Left kidney (tissue), 8 donors: ENCODE measurements at places on chromosomes 12 and 14. TPM values are rescaled to one million over a fixed set of nuclear protein-coding genes. Genes with fewer than 3 reads are reported as not detected.

- DNase-seq, result no peak
Measured at GRCh38 chr14:91586410-91586809, 76.3 kb upstream of the PPP4R3A start.

DNA sequence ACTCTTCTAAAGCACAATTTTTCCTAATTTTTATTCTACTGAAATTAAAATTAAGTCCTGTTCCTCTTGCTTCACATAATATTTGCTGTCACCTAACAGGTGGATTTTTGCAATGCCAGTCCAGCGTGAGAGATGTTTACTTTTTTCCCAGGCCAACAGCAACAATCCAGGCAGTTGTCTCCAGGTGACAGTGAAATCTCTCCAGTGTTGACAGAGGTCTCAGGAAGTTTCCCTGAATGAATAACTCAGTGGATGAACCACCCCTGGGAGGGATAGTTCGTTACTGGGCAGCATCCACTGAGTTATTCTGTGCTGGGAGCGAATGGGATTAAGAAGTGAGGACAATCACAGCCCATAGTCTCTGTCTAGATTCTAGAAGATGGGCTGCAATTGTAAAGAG is 7.1 kb upstream of the NT5DC3 start:
- no peak for DNase-seq

DNA sequence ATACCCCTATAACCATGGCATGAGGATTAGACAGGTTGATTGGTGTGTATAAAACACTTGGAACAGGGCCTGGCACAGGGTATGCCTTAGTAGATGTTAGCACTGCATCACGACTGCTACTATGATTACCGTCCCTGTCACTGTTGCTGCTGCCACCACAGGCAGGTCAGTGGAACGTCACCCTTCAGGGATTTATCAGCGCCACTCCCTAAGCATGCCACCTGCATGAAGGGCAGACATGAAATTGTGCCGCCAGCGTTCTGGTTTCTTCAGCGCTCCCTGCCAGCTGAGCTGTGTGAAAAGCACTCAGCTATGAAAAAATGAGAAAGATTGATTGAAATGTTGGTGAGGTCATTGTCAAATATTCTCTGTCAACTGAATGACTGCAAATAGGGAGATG is 477.0 kb downstream of the DPF3 start:
- DNase-seq, result no peak

- no peak for DNase-seq
Measured at GRCh38 chr12:56018356-56018755, 2.5 kb upstream of the IKZF4 start.

DNA sequence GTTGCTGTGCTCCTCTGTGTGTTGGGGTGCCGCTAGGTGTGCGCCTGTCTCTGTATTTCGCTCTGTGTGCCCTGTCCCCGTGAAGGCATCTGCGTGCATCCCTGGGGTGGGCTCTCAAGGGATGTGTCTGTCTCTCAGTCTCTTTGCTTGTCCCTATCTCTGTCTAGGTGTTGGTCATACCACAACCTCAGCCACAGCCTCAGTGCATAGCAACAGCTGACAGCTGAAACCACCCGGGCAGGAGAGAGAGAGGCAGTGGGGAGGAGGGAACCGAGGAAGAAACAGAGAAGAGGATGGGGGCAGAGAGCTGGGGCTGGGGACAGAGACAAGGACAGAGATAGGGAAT is 953 bp upstream of the NXPH4 start:
- DNase-seq, result no peak

- DNase-seq, result no peak
Measured at GRCh38 chr12:103503546-103504480, 8.0 kb upstream of the C12orf42 start.

GRCh38 chr12:105954951-105955931 is 183.5 kb downstream of the NUAK1 start:
- no peak for DNase-seq

GRCh38 chr12:52865090-52865944 is 16.5 kb upstream of the KRT78 start:
- peak; percentile 62 for DNase-seq

- no peak for DNase-seq
Measured at GRCh38 chr12:29901585-29901984, 117.8 kb upstream of the TMTC1 start.

DNA sequence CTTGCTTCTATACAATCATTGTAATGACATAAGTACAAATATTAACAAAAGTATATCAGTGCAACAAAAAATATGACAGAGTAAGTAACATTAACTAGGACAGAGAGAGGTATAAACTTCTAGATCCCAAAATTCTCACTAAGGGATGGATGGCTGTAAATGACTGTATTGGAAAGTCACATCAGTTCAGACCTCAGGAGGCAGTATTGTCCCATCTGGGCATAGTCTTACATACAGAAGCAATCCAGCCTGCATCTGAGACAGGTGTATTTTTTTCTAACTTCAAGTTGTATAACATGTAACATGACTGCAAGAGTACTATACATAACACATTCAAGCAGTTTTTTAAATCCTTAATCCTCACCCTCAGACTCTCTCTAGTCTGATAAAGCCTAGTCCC is 99.0 kb downstream of the GARIN6 start:
- no peak for DNase-seq

GRCh38 chr12:6700646-6701051 is at the start of gene PIANP:
PIANP (minus strand) TSS chr12:6700815; CDS start chr12:6698061, 2,754 bp downstream.
- peak; percentile 71 for DNase-seq

GRCh38 chr12:54697851-54698250 is 49.7 kb upstream of the DCD start:
- no peak for DNase-seq

- no peak for DNase-seq
Measured at GRCh38 chr12:63845726-63846125, 1.2 kb downstream of the SRGAP1 start.

- DNase-seq, result no peak
Measured at GRCh38 chr14:53979747-53980642, 23.4 kb upstream of the BMP4 start.

GRCh38 chr14:89748004-89748403 is 206.5 kb downstream of the EFCAB11 start:
- no peak for DNase-seq

- no peak for DNase-seq
Measured at GRCh38 chr12:84599539-84599938, 313.1 kb downstream of the SLC6A15 start.

DNA sequence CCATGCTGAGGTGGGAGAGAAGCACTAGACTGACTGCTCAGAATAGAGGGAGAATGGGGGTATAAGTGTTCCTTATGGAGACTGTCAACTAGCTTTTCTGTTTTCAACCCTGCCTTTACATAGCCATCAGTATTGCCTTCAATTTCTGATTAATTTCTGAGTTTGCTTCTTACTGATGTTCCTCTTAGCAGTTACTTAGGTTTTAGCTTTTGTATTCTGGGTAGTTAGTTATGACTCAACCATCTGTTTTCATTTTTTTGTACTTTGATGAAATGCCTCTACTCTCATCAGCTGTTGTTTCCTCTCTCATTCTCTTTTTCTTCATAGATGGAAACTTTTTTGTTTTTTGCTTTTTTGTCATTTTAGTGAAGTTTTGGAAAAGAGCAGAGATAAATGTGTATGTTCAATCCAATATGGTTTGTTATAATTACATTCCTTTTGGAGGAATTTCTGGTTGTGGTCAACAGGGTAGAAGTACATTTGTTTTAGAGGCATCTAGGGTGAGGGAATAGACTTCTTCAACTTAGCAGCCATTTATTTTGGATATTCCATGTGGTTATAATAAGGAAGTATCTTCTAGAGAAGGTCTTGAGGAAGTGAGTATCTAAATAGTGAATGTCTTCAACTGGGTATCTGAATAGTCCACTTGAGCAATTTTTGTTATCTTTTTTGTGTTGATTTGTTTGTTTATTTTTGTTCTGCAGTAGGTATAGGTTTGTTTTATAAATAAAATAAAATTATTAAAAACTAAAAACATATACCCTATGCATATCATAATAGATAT is 29.6 kb downstream of the PMCH start:
- DNase-seq, result no peak

DNA sequence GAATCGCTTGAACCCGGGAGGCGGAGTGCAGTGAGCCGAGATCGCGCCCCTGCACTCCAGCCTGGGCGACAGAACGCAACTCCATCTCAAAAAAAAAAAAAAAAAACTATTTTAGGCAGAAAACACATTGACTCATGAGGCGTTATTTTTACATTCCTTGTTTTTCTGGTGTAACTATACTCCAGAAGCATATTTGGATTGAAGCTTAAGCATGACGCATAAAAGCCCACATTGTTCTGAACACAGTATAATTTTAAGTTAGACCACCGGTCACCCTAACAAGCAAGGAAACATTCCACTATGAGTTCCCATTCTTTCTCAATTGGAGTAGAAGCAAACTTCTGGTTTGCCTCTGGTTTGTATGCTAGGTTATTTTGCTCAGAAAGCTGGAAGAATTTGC is 173.0 kb downstream of the MYRFL start:
- no peak for DNase-seq

GRCh38 chr12:118061011-118061872 is at the start of gene WSB2:
WSB2 (minus strand) TSS chr12:118061179; CDS start chr12:118061048, 131 bp downstream.
- DNase-seq, result peak; percentile 71

The ENDOU gene
- 0.40 TPM for polyA plus RNA-seq

The NDRG2 gene
- polyA plus RNA-seq, result 175 TPM

The PMCH gene
- polyA plus RNA-seq, result 0.91 TPM

The CALM1 gene
- 386 TPM for polyA plus RNA-seq

The GALNT9 gene
- polyA plus RNA-seq, result 7.3 TPM

The ANKLE2 gene
- 89.8 TPM for polyA plus RNA-seq

The RBP5 gene
- 54.0 TPM for polyA plus RNA-seq

The SRSF5 gene
- polyA plus RNA-seq, result 836 TPM
